ENCODE measurements at places on chromosomes 12 and 14. TPM values are rescaled to one million over a fixed set of nuclear protein-coding genes. Genes with fewer than 3 reads are reported as not detected.

Gene SLC16A7
- 11.0 TPM for total RNA-seq

Gene GPR68
- total RNA-seq, result 1.4 TPM

Gene KCNH3
- total RNA-seq, result 1.4 TPM

Gene ANKRD33
- not detected for total RNA-seq

Gene KRT72
- 0.33 TPM for total RNA-seq

Gene ELK3
- 14.6 TPM for total RNA-seq

Gene TSPAN11
- total RNA-seq, result 0.85 TPM

Gene PZP
- 0.14 TPM for total RNA-seq

Gene SERPINA12
- total RNA-seq, result 0.05 TPM

Gene MYH7
- total RNA-seq, result 0.09 TPM

Gene PAH
- 0.61 TPM for total RNA-seq

Gene CYP27B1
- 0.42 TPM for total RNA-seq

Gene MGST1
- 2.1 TPM for total RNA-seq

Gene FAM222A
- total RNA-seq, result 0.71 TPM

Gene KRT75
- 0.14 TPM for total RNA-seq

Gene APOF
- total RNA-seq, result not detected

Gene ITFG2
- 23.8 TPM for total RNA-seq

Gene GAS2L3
- total RNA-seq, result 4.4 TPM

Gene GYS2
- not detected for total RNA-seq

Gene PTHLH
- total RNA-seq, result 0.57 TPM

Gene PPP1R1A
- total RNA-seq, result 0.09 TPM

All from thymus (tissue), 14 donors.